GM12892 (cell line): ENCODE measurements at places on chromosomes 12 and 14.
A peak's percentile ranks its signal among the peaks of the same experiment; 100 is the strongest.

- no peak for DNase-seq
Measured at GRCh38 chr12:64810831-64811230, 13.6 kb upstream of the TBC1D30 start.

DNA sequence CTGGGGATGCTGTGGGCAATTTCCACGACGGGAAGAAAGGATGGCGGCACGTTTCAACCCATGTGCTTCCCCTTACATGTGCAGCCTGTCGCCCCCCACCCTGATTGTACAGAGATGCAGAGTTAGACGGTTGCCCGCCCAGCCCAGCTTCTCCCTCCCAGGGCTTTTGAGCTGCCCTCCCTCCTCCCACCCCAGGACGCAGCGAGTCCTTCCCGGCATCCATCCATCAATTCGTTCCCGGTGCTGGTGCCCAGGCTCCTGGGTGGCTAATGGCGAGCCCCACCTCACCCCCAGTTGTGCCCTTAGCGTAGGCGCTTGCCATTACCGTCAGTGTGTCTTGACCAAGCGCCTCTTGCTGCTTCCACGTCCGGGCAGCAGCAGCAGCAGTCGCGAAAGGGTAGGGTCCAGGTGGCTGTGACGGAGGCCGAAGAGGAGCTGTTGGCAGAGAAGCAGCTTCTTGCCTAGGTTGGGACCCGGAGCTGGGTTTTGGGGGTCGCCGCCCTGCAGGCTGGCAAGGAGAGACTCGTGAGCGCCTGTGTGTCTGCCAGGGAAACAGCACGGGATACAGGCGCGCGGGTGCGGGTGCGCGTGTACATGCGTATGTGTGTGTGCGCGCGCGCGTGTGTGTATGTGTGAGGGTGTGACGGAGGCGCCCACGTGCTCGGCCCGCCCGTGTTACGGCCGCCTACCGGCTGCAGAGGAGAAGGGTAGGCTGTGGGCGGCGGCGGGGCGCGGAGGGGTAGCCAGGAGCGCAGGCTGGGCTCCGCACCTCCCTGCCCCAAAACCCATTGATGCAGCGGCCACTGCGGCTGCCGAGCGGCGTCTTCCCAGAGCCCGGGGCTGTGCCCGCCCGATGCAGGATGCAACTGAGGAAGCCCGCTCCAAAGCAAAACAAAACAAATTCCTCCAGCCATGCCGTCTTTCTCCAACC lies at the start of gene SLC6A15:
Gene SLC6A15 (minus strand): TSS at position 602 of the 931 bp plus-strand sequence. CDS start 20,679 bp downstream, outside the sequence.
- peak; percentile 6 for DNase-seq

- DNase-seq: no peak
Measured at GRCh38 chr14:99075061-99075460, 196.9 kb downstream of the BCL11B start.

DNA sequence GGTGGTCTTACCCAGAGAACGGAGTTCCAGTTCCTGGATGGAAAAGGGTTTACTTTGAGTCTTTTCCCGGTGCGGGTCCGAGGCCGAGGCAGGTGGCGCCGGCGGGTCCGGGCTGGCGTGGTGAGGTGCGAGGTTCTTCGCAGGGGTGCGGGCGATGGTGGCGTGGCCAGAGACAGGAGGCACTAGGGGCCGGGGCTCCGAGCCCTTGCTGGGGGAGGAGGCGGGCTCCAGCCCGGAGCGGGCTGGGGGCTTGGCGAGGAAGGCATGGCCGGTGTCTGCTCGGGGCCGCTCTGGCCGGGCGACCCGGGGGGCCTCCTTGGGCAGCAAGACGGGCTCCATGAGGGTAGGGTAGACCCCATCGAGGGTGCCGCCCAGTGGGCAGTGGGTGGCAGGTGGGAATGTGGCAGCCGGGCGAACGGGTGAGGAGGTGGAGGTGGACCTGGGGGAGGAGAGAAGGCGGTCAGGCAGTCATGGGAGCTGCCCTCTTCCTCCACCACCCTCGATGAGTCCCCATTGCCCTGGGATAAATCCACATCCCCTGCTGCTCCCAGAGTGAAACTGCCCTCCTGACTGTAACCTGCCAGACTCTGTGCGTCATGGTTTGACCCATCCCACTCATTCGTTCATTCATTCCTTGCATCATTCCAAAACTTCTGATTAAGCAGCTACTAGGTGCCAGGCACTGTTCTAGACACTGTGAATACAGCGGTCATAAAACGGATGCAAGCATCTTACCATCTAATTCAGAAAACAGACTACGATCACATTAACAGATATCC lies 42.0 kb downstream of the RFLNA start:
- DNase-seq: no peak

GRCh38 chr12:98701166-98701565 lies 56.1 kb downstream of the APAF1 start:
- DNase-seq: no peak

- peak; percentile 39 for DNase-seq
Measured at GRCh38 chr14:60723116-60723906, 840 bp downstream of the SIX4 start.
